CD4-positive, alpha-beta T cell treated with Interleukin-15 for 1 hour (primary cell): ENCODE measurements at places on chromosomes 7 and 10.

GRCh38 chr10:132647424-132647823 is 109.8 kb downstream of the INPP5A start:
- DNase-seq: no peak

- DNase-seq: no peak
Measured at GRCh38 chr10:19826712-19827111, 10.5 kb downstream of the PLXDC2 start.

DNA sequence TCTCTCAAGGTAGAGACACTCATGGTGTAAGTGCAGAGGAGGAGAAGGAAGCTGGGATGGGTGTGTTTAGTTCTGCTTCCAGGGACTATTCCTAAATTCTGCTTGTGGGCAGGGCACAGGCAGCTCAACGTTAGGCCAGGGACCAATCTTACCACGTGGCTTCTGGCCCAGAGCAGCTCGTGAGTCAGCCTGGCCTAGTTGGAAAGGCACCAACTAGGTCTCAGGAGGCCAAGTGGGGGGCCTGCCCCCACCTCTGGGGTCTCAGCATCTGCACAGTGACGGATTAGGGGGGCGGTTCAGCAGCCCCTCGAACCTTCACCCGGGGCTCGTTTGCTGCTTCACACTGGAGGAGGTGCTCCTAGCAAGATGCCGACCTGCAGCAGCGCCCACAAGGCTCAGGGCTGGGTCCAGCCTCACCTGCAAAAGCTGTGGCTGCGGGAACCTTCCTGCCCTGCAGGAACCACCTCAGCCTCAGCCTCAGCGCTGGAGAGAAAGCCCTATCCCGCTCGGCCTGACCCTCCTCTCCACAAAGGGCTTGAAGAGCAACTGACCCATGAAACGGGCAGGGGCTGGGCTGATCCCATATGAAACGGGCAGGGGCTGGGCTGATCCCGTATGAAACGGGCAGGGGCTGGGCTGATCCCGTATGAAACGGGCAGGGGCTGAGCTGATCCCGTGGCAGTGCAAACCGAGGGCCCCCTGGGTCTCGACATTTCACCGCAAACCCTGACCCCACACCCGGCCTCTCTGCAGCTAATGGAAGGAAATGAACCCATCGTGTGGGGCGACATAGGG is 447.4 kb downstream of the DNAJB6 start:
- DNase-seq: no peak

- no peak for DNase-seq
Measured at GRCh38 chr10:124665980-124666379, 78.2 kb downstream of the FAM53B start.

- DNase-seq: no peak
Measured at GRCh38 chr10:70093335-70093944, 39.2 kb downstream of the AIFM2 start.

DNA sequence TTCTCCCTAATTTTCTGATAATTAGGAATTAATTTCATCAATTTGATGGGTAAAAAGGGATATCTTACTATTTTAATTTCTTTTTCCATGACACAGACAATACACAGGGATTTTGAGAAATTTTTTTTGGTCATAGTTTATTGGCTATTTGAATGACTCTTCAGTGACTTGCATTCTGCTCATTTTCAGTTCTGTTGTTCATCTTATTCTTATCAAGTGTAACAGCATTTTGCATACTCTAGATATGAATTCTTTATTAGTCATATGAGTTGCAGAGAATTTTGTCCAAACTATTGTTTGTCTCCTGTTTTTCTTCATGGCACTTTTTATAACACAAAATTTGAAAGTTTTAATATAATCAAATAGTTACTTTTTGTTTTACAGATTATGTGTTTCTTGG is 41.7 kb downstream of the MKLN1 start:
- no peak for DNase-seq

DNA sequence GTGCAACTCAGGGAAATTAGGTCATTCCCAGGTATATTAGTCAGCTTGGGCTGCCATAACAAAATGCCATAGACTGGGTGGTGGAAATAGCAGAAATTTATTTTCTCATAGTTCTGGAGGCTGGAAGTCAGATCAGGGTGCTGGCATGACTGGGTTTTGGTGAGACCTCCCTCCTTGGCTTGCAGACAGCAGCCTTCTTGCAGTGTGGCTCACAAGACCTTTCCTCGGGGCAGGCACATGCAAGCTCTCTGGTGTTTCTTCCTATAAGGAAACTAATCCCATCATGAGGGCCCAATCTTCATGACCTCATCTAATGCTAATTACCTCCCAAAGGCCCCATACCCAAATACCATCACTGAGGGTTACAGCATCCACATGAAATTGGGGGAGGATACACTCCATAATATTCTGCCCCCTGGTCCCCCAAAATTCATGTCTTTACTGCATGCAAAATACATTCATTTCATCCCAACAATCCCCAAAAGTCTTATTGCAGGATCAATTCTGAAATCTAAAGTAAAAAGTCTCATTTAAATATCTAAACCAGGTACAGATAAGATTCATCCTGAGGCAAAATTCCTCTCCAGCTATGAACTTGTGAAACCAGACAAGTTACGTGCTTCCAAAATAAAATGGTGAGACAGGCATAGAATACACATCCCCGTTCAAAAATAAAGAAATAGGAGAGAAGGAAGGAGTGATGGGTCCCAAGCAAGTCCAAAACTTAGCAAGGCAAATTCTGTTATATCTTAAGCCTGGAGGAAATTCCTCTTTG is 17.4 kb upstream of the CBLL1 start:
- DNase-seq: no peak

- no peak for DNase-seq
Measured at GRCh38 chr10:48187713-48188485, 86.6 kb downstream of the FRMPD2 start.

DNA sequence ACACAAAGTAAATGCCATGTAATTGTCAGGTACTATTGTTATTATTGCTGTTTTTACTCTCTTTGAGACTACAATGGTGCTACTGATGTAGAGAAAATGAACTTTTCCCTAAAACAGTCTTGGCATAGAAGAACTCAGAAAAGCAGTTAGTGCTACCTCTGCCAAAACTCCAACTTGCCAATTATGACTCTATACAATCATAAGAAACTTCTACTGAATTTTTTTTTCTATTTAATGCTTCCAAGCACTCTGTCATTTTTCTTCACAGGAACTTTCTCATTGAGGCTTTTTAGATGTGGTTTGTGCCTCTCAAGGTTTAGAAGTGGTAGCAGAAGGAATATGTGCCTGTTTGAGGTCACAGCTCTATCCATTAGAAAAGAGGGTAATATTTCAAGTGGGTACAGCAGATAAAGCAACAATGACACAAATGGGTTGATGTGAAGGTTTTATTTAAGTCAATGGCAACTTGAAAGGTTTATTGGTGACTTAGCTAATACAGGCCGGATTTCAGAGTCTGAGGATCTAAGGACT is 64.0 kb upstream of the FERD3L start:
- DNase-seq: no peak

GRCh38 chr7:104652865-104653264 is 324.5 kb downstream of the LHFPL3 start:
- DNase-seq: no peak

DNA sequence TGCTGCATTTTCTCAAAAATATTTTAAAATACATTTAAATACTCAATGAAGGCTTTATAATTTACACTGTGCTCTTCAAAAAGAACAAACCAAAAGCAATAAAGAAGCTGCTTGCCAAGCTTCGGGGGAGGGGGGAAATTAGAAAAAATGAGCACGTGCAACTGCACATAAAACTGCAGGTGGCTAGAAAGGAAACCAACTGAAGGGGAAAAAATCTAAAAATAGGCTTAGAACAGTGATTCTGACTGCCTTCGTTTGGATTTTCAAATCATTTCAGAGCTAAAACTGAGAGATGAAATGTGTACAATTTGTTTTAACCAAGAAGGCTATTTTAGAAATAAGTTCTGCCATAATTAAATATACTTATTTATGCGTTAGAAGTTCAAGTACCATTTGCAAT is 61.4 kb downstream of the ABI1 start:
- peak; percentile 24 for DNase-seq

GRCh38 chr10:114912470-114912859 is 25.5 kb upstream of the TRUB1 start:
- no peak for DNase-seq

- no peak for DNase-seq
Measured at GRCh38 chr7:6256109-6256483, 16.3 kb downstream of the CYTH3 start.

- DNase-seq: no peak
Measured at GRCh38 chr7:123819001-123819400, 26.0 kb upstream of the HYAL4 start.

DNA sequence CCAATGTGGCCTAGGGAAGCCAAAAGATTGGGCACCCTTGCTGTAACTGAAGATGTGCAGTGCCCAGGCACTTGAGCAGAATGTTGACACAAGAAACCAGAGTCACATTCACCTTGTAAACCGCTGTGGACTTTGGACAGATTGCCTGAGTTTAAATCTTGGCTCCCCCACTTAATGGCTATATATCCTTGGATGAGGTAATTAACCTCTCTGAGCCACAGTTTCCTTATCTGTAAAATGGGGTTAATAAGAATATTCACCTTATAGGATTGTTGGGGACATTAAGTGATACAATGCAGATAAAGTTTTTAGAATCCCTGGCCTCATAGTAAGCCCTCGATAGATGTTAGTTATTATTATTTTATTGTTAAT is 331.0 kb downstream of the LRMDA start:
- no peak for DNase-seq

DNA sequence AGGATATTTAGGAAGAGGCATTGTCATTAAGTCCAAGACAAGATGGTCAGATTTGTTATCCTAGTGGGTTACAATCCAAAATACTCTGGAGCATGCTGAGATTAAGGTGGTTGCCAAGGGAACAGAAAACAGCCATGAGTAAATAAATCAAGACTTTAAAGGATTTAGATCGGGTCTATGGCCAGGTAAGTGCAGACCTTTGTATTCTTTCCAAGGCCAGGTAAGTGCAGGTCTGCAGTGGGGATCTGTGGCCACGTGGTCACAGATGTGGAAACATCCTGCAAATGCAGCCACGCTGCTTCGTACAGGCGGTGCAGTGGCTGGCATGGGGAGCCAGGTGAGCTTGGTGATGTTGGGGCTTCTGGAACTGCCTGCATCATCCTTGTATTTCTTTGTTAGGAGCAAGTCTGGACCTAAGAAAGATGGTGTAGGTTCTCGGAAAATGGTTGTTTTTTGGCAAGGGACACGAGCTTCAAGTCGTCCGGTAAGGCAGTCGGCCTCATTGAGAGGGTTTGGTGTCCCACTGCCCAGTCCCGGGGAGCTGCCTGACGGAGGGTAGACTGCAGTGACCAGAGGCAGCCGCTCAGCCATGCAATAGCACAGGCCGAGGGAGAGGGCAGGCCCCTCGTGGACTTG is 21.8 kb downstream of the ZNF775 start:
- no peak for DNase-seq

DNA sequence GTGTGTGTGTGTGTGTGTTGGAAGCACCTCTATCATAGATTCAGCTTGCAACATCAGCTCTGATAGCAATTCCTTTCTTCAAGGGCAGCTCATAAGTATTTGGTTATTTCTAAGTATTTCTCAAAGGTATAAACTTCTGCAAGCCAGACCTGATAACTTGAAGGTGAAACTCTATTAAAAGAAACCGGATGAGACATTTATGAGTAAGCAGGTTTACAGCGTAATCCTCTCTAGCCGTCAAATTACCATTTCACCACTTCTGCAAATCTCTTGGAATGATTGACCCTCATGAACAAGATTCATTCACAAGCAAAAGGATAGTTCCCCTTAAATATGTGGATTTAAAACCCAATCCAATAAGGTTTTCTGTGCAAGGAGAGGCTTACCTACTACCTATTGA is 23.1 kb downstream of the PDE1C start:
- DNase-seq: no peak

DNA sequence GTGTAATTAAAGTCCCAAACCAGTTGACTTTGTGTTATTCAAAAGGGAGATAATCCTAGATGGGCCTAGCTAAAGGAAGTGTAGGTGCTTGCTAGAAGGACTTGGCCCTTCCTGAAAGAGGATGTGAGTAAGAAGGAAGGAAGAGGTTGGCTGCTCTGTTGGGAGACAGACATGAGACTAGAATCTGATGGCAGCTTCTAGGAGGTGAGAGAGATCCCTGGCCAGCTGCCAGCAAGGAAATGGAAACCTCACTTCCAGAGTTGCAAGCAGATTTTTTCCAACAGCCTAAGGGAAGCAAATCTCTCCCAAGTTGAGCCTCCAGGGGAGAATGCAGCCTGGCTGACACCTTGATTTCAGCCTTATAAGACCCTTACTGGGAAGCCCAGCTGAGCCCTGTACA is 368.4 kb upstream of the ZMIZ1 start:
- no peak for DNase-seq

GRCh38 chr7:28258240-28258639 is 77.6 kb upstream of the JAZF1 start:
- no peak for DNase-seq

- no peak for DNase-seq
Measured at GRCh38 chr7:51601461-51601860, 284.9 kb upstream of the COBL start.

GRCh38 chr10:72784551-72785351 is 92.8 kb downstream of the MCU start:
- DNase-seq: no peak

GRCh38 chr7:3598854-3599253 is 297.8 kb downstream of the SDK1 start:
- DNase-seq: no peak

- DNase-seq: no peak
Measured at GRCh38 chr10:125783957-125784356, 8.3 kb upstream of the MMP21 start.

GRCh38 chr7:157875230-157876179 is 538.7 kb downstream of the DNAJB6 start:
- DNase-seq: peak; percentile 44

DNA sequence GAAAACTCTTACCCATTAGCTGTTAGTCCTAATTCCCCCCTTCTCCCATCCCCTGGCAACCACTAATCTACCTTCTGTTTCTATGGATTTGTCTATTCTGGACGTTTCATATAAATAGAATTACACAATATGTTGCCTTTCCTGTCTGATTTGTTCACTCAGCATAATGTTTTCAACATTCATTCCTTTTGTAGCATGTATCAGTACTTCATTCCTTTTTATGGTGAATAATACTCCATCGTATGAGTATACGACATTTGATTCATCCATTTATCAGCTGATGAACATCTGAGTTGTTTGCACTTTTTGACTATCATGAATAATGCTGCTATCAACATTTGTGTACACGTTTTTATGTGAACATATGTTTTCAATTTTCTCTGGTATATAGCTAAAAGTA is 4.4 kb upstream of the FRAT1 start:
- DNase-seq: no peak

- no peak for DNase-seq
Measured at GRCh38 chr7:4461531-4461930, 220.6 kb upstream of the FOXK1 start.

- no peak for DNase-seq
Measured at GRCh38 chr7:111329367-111330234, 232.7 kb downstream of the IMMP2L start.

GRCh38 chr7:114889646-114890285 is 32.1 kb upstream of the MDFIC start:
- DNase-seq: no peak

- no peak for DNase-seq
Measured at GRCh38 chr7:135799881-135800280, 51.3 kb upstream of the FAM180A start.

- no peak for DNase-seq
Measured at GRCh38 chr10:125159486-125159931, 854 bp downstream of the CTBP2 start.

GRCh38 chr7:107779647-107780099 is 23.4 kb downstream of the SLC26A3 start:
- no peak for DNase-seq
